ENCODE measurements at places on chromosomes 1 and 21. TPM values are rescaled to one million over a fixed set of nuclear protein-coding genes. Genes with fewer than 3 reads are reported as not detected.

Gene THBS3
- total RNA-seq: 20.3 TPM

DNA sequence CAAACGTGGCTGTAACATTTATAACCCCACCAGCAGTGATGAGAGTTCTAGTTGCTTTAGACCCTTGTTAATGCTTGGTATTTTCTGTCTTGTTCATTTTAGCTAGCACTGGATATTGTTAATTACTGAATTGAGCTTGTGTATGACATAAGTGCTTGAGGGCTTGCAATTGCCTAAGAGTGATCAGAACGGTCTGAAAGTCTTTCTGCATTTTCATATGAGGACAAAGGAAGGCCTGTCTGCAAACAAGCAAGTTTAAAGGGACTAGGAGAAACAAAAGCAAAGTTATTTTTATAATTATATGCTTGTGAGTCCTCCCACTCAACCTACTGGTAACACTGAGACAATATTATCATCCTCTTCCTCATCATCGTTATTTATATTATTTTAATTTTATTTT, 305.5 kb upstream of the DUSP10 start:
- DNase-seq: no peak

Gene PAQR6
- 4.5 TPM for total RNA-seq

Gene PIK3CD
- total RNA-seq: 1.3 TPM

Gene FAM163A
- total RNA-seq: 0.43 TPM

DNA sequence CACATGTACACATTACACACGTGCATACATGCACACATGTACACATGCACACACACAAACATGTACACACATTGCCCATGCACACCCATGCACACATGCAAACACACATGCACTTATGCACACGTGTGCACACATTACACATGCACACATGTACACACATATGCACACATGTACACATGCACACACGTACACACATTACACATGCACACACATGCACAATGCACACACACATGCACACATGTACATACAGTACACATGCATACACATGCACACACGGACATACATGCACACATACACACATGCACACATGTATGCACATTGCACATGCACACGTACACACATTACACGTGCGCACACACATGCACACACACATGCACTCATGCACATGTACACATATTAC, 95.3 kb upstream of the TTC34 start:
- no peak for DNase-seq

Gene RXFP4
- not detected for total RNA-seq

Gene KCNK2
- total RNA-seq: 4.1 TPM

- no peak for DNase-seq
These were observed 71.5 kb downstream of the SIK1 start for GRCh38 chr21:43355266-43355924.

Data from hepatocyte (in vitro differentiated cells).